ENCODE measurements at places on chromosomes 13 and 19.

DNA sequence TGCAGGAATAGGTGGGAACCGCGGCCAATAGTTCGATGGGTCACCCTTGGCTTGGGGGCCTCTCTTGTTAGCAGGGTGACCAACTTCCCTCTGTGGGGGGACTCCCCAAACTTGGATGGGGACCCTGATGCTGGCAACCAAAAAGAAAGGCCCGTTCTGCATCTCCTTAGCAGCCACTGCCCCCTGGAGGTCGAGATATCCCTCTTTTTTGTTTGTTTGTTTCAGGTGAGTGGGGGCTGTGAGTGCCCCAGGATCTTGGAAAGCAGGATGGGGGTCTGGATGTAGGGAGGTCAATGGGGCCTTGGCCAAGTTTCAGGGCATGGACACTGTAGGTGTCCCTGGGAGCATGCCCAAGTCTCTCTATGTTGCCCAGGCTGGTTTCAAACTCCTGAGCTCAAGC lies 7.7 kb upstream of the CRTC1 start:
- DNase-seq: no peak

DNA sequence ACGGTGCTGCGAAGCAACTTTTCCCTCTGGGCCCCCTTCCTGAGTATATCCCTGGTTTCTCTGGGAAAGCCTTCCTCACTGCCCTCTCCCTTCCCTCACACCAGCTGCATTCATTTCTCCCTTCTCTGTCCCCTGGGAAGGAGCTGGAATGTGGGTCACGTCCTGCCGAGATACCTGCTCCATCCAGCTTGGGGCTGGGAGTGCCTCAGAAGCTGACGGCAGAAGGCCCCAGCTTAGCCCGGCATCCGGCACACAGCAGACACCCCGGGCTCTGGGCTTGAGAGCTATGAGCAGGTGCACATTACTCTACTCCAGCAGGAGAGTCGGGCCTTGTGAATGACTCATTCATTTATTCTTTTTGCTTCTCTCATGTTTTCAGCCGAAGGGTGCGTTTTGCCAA lies 170.6 kb downstream of the TEX29 start:
- no peak for DNase-seq

DNA sequence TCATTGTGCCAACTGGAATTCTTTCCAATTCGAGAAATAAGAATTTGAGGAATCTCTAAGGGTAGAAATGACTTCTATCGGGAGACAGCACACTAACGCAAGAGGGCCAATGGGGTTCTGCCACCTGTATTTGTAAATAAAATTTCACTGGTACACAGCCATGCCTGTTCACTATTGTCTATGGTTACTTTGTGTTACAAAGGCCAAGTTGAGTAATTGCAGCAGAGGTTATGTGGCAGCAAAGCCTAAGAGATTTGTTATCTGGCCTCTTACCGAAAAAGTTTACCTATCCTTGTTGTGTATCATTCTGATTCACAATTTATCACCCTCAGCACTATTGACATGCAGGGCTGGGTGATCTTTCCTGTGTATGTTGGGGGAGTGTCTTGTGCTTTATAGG lies 278.0 kb downstream of the KLF5 start:
- no peak for DNase-seq

- peak; percentile 72 for DNase-seq
Observed at GRCh38 chr19:51158474-51159129, 16.5 kb downstream of the SIGLEC7 start.

- DNase-seq: no peak
Observed at GRCh38 chr19:18596752-18597157, 8.2 kb downstream of the REX1BD start.

DNA sequence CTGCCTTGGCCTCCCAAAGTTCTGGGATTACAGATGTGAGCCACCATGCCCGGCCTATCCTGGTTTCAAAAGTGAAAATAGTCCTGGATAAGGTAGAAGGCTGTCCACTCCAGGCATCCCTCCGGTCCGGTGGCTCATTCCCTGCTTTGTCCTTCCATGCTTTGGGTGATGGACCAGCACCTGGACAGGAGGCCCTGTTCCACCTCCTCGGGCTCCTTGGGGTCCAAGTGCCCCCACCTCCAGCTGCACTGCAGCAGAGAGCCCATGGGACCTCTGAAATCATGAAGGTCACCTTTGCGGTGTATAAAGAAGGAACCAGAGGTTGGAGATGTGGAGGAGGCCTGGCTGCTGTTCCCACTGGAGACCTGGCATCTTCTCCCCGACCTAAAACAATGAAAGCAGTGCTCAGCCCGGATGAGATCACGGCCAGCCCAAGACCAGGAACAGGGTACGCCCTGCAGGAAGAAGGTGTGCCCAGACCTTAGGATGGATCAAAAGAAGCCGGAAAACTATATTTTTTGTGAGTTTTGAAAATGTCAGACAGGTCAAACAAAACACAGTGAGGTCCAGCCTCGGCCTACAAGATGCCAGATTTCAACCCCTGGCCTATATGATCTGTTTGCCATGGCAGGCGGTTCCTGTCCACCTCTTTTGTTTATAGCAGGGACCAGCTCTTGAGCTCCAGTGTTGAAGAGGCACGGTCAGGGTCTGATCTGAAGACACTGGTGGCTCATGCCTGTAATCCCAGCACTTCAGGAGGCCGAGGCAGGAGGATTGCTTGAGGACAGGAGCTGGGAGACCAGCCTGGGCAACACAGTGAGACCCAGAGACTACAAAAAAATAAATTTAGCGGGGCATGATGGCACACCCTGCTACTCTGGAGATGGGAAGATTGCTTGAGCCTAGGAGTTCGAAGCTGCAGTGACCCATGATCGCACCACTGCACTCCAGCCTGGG lies 5.8 kb downstream of the LSR start:
- DNase-seq: no peak

GRCh38 chr13:99220199-99220935 lies 19.7 kb downstream of the UBAC2 start:
- DNase-seq: peak; percentile 52

GRCh38 chr19:343941-344624 lies 513 bp downstream of the MIER2 start:
- peak; percentile 7 for DNase-seq

GRCh38 chr13:58087566-58087965 lies 456.0 kb downstream of the PCDH17 start:
- no peak for DNase-seq

DNA sequence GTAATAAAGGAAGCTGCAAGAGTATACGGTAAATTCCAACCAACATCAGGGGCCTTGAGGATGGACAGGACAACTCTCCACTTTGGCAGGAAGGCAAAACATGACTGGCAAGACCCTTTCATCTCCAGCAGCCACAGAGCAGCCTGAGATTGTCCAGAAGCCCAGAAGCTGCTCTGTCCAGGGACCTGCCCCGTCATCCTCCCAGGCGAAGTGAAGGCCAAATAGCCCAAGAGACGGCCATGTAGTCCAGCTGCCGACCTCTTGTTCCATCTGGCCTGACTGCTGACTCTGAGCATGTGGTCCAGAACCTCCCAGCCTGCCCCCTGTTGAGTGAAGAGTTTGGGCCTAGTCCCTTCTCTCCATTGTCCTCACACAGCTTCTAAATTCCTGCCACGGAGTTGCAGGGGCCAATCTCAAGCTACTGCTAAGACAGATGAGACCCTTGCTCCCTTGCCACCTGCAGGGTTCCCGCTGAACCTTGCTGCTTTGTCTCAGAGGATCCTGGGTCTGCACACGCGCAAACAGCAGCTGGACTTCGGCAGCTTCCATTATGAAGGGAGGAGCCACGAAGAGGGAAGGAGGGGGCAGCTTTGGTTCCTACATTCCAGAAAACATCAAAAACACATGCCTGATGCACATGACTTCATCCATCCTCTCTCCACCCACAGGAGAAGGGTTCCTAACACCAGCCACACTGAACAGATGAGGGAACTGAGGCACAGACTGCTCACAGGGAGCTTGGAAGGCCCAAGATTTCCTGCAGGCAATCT lies 196.9 kb downstream of the KATNAL1 start:
- DNase-seq: no peak

- no peak for DNase-seq
Observed at GRCh38 chr19:13002166-13002898, 7.1 kb downstream of the NFIX start.

DNA sequence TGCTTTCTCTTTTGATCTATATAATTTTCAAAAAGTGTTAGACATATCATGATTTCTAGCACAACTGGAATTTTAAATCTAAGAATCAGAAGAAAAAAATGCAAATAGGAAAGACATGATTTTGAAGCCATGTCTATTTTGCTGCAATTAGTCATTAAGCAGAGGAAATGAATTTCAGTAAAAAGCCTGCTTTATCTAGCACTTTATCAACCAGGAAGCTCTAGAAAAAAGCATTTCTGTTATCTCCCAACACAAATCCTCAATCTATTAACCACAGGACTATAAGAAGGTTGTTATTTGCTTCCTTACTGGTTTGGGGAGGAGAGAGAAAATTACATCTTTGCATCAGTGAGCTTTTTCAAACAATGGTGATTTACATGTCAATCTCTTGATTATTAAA lies 716.7 kb downstream of the DIAPH3 start:
- no peak for DNase-seq

DNA sequence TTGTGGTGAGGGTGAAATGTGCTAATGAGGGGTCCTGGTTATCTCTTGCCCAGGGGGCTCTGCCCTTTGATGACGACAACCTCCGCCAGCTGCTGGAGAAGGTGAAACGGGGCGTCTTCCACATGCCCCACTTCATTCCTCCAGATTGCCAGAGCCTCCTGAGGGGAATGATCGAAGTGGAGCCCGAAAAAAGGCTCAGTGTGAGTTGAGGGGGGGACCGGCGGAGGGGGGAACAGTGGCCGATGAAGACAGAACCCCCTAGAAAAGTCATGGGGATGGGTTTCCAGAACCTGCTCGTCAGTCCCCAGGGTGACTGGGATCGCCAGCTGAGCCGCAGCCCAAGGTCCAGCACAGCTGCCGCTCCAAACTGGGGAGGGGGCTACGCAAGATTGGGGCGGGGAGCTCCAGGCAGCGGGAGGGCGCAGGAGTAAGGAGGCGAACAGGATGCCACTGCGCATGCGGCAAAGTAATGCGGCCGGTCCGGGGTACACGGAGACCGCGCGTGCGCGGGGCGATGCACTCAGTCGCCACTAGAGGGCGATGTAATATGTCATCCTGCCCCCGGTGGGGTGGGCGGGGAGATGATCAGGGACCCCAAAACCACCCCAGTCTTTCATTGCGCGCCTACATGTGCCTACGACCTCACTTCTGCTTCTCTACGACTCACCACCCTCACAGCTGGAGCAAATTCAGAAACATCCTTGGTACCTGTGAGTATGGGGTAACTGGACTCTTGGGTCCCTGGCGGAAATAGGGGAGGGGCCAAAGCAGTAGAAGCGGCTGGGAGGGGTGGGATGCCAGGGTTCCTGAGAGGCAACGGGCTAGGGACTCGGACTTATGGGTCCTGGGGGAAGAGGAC lies 17.9 kb downstream of the BRSK1 start:
- peak; percentile 92 for DNase-seq

DNA sequence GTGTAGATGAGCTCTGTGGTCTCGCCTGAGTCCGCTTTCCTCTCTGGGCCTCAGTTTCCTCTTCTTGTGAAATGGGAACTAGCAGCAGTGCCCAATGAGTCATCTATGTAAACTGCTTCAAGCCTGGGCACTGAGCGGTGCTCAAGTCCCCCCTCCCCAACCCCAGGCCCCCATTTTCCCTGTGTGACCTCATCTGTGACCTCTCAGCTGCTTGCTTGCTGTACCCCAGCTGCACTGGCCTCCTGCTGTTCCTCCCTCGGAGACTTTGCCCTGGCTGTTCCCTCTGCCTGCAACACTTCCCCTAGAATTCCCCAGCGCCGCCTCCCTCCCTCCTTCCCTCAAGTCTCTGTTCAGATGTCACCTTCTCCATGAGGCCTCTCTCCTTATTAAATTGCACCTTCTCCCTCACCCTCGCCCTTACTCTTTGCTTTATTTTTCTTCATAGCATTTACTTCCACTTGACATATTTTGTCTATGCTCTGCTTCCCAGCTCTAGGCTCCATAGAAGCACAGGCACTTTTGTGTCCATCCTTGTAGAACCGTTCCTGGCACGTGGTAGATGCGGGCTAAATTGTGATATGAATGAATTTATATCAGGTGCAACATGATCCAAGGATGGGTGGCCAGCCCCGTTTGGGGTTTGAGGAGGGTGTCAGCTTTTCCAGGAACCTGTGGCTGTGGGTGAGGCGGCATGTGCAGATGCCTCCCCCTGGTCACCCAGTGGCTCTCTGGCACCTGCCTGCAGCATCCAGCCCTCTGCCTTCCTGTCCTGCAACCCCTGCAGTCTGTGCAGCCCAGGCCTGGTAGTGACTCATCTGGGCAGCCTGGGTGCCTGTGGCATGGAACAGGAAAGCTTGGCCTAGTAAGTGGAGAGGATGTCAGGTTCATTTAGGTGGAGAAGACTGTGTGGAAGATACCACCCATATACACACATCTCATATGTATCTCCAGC lies 26.3 kb downstream of the SIPA1L3 start:
- no peak for DNase-seq

GRCh38 chr13:28355822-28356371 lies 139.0 kb downstream of the FLT1 start:
- DNase-seq: no peak

- no peak for DNase-seq
Observed at GRCh38 chr19:35127871-35128270, 7.0 kb downstream of the LGI4 start.

- no peak for DNase-seq
Observed at GRCh38 chr19:48676887-48677286, 4.1 kb upstream of the NTN5 start.

DNA sequence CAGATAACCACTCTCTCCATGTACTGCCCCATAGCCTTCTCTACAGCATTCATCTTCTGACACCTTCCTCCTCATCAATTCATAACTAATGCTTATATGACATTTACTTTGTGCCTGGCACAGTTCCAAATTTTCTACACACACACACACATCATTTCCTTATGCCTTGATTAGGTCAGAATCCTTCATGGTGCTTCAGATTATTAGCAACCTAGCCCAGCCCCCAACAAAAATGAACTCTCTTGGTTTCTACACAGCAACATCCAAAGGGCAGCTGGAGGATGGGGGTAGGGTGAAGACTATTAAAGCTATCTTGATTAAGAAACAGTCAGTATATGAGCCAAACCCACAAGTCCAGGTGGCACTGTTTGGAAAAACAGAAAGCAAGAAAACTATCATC lies 3.7 kb downstream of the RUBCNL start:
- DNase-seq: no peak

DNA sequence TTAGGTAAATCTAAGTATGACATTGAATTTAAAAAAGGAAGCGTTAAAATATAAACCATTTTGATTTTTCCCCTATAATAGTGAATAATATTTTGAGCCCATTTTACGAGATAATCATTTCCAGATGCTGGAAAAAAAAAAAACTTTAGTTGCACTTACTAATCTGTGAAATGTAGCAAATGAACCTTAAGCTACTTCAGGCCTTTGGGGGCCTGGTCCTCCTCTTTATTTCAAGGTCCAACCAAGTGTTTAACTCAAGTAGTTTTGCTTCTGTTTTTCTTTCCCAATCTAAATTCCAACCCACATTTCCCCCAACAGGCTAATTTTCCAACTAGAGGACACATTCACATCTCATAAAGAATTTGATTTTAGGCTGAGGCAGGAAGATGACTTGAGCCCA lies 101.2 kb downstream of the TNFRSF19 start:
- DNase-seq: no peak

GRCh38 chr19:36605877-36606478 lies 865 bp downstream of the ZNF382 start:
- DNase-seq: no peak
